Hematopoietic multipotent progenitor cell (in vitro differentiated cells): ENCODE measurements at places on chromosomes 5 and 9. TPM values are rescaled to one million over a fixed set of nuclear protein-coding genes. Genes with fewer than 3 reads are reported as not detected.

The CDKN2B-AS1 gene
- total RNA-seq, result not detected

The DAB2 gene
- total RNA-seq, result 4.6 TPM

The DNAJB5 gene
- 3.0 TPM for total RNA-seq

The PRSS3 gene
- total RNA-seq, result 0.27 TPM

The FOXD4L3 gene
- under 0.01 TPM for total RNA-seq

The MAN2A1 gene
- total RNA-seq, result 19.1 TPM

The TAF1L gene
- total RNA-seq, result under 0.01 TPM

The MARVELD2 gene
- 0.27 TPM for total RNA-seq

The LIFR gene
- under 0.01 TPM for total RNA-seq

The SPOCK1 gene
- total RNA-seq, result under 0.01 TPM

The SLCO6A1 gene
- not detected for total RNA-seq

The PCDHGA12 gene
- 2.2 TPM for total RNA-seq

The TOR4A gene
- 25.0 TPM for total RNA-seq

The SUSD3 gene
- total RNA-seq, result 28.0 TPM

The FCN1 gene
- 10.5 TPM for total RNA-seq

The GRIA1 gene
- total RNA-seq, result not detected

The PROB1 gene
- total RNA-seq, result 2.4 TPM

The CFAP77 gene
- not detected for total RNA-seq

The LCN1 gene
- not detected for total RNA-seq

The RFESD gene
- 1.6 TPM for total RNA-seq

The PCA3 gene
- total RNA-seq, result 0.54 TPM

The PIP5K1B gene
- total RNA-seq, result 12.4 TPM

The TMEM232 gene
- 1.9 TPM for total RNA-seq

The PCDHGA10 gene
- total RNA-seq, result 1.1 TPM

The SLC22A4 gene
- 7.3 TPM for total RNA-seq

The ALDH1A1 gene
- total RNA-seq, result 85.9 TPM

The NEUROG1 gene
- total RNA-seq, result not detected

The ANAPC2 gene
- 59.8 TPM for total RNA-seq

The FAM13B gene
- 25.6 TPM for total RNA-seq

The AFAP1L1 gene
- 1.9 TPM for total RNA-seq

The SLC36A3 gene
- not detected for total RNA-seq

The PRLR gene
- under 0.01 TPM for total RNA-seq

The MEIKIN gene
- total RNA-seq, result not detected

The CCDC192 gene
- total RNA-seq, result not detected

The SLC36A2 gene
- under 0.01 TPM for total RNA-seq

The TNC gene
- total RNA-seq, result under 0.01 TPM

The IFNA21 gene
- total RNA-seq, result not detected

The RNF183 gene
- under 0.01 TPM for total RNA-seq

The GPR150 gene
- total RNA-seq, result 0.54 TPM

The HAUS6 gene
- 6.2 TPM for total RNA-seq

The CARTPT gene
- not detected for total RNA-seq

The PCDHGA6 gene
- 1.9 TPM for total RNA-seq

The GFI1B gene
- 72.4 TPM for total RNA-seq

The ELOVL7 gene
- 8.1 TPM for total RNA-seq

The ARHGEF39 gene
- total RNA-seq, result 1.3 TPM

The SOX30 gene
- under 0.01 TPM for total RNA-seq

The PCDHAC1 gene
- under 0.01 TPM for total RNA-seq

The PCDHGB4 gene
- 1.6 TPM for total RNA-seq

The SNX24 gene
- 0.54 TPM for total RNA-seq

The KLF9 gene
- total RNA-seq, result 44.4 TPM

The AGXT2 gene
- not detected for total RNA-seq

The ADAMTS19 gene
- not detected for total RNA-seq
